A549 treated with DMSO at 1 μM for 4 hours (cell line): ENCODE measurements at places on chromosomes 2 and 18. TPM values are rescaled to one million over a fixed set of nuclear protein-coding genes. Genes with fewer than 3 reads are reported as not detected.

Gene KANSL1L
- total RNA-seq = 0.24 to 0.99 TPM (median 0.56 TPM) in 5 replicates

Gene SERPINB13
- not detected in 5 replicates for total RNA-seq

Gene RNF152
- total RNA-seq = 0.01 to 0.16 TPM (median 0.01 TPM) in 3 of 5 replicates, not detected in the others

Gene SIGLEC15
- 0.05 to 0.44 TPM (median 0.08 TPM) in 4 of 5 replicates, not detected in the other for total RNA-seq

Gene ING5
- 23.4 to 29.2 TPM (median 23.7 TPM) in 5 replicates for total RNA-seq

Gene TGFA
- 7.4 to 9.5 TPM (median 8.6 TPM) in 5 replicates for total RNA-seq

Gene HOXD12
- not detected in 5 replicates for total RNA-seq

Gene GPR45
- total RNA-seq = not detected in 5 replicates

Gene ANKRD36C
- total RNA-seq = 4.3 to 5.1 TPM (median 4.4 TPM) in 5 replicates

Gene COL6A3
- total RNA-seq = 0.03 to 0.11 TPM (median 0.09 TPM) in 5 replicates

Gene IMMT
- total RNA-seq = 108 to 126 TPM (median 117 TPM) in 5 replicates

Gene SLC19A3
- 2.5 to 3.8 TPM (median 3.2 TPM) in 5 replicates for total RNA-seq

Gene LAMA3
- 29.5 to 44.3 TPM (median 41.7 TPM) in 5 replicates for total RNA-seq

Gene MC4R
- total RNA-seq = 0.08 TPM in 1 of 5 replicates, not detected in the others

Gene PDCD1
- total RNA-seq = not detected in 5 replicates

Gene SLC39A6
- 43.6 to 54.7 TPM (median 53.8 TPM) in 5 replicates for total RNA-seq

Gene SERPINB8
- total RNA-seq = 8.8 to 15.1 TPM (median 12.2 TPM) in 5 replicates

Gene PSMA8
- total RNA-seq = not detected in 5 replicates

Gene MFSD2B
- total RNA-seq = 0.15 to 0.31 TPM (median 0.17 TPM) in 5 replicates

Gene ANKRD62
- total RNA-seq = not detected in 5 replicates

Gene DUSP2
- total RNA-seq = 0.20 to 0.57 TPM (median 0.51 TPM) in 5 replicates

Gene IL37
- not detected in 5 replicates for total RNA-seq

Gene GKN2
- 2.3 to 4.3 TPM (median 3.7 TPM) in 5 replicates for total RNA-seq

Gene ERFE
- total RNA-seq = 6.3 to 8.3 TPM (median 7.7 TPM) in 5 replicates

Gene BOLL
- not detected in 5 replicates for total RNA-seq
